Activated T-helper 2 cell treated with anti-CD3 and anti-CD28 coated beads, Interferon-gamma antibody, Interleukin-2, Interleukin-4, amounts not matched to agents 10 μg/mL and 5 μg/mL and 100 μg/mL, durations not matched to agents 14 hours and 24 hours and 36 hours (primary cell): ENCODE measurements at places on chromosomes 7 and 10. TPM values are rescaled to one million over a fixed set of nuclear protein-coding genes. Genes with fewer than 3 reads are reported as not detected.

Gene MMP21
- total RNA-seq, result 0.11 TPM in 2 replicates

Gene DOCK4
- total RNA-seq, result 0.41 and 0.64 TPM in 2 replicates

- no peak for DNase-seq
Measured at GRCh38 chr10:62352356-62352970, 21.7 kb upstream of the ZNF365 start.

Gene CALHM1
- total RNA-seq, result 0.09 TPM in 1 of 2 replicates, not detected in the other

- DNase-seq, result no peak
Measured at GRCh38 chr7:15720849-15721471, 34.5 kb upstream of the MEOX2 start.

DNA sequence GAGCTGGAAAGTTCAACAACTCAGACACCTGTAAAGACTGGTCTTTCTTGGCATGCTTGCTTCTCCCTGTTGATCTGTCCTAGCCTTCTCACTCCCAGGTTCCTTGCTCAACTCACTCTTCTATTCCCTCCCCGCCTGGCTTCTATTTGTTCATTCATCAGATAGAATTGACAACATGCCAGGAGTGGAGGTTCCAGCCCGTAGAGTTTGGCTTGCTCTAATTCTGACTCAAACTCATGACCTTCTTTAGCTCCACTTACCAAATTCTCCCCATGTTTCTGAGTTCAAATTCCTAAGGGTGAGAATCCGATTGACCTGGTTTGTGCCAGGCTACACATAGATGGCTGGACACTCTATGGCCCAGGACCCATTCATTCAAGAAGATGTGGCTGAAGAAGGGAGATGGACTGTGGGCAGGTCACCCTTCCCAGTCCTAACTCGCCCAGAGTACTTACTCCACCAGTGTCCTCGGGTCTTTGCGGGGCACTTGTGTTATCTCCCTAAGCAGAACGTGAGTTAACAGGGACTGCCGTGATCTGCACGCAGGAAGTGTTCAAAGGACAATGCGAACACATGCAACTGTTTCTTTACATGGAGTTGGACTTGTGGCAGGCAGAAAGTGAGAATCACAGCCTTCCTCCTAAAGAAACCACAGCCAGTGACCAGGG, 4.0 kb upstream of the TMEM236 start:
- no peak for DNase-seq

Gene CLDN12
- 7.1 and 7.2 TPM in 2 replicates for total RNA-seq

DNA sequence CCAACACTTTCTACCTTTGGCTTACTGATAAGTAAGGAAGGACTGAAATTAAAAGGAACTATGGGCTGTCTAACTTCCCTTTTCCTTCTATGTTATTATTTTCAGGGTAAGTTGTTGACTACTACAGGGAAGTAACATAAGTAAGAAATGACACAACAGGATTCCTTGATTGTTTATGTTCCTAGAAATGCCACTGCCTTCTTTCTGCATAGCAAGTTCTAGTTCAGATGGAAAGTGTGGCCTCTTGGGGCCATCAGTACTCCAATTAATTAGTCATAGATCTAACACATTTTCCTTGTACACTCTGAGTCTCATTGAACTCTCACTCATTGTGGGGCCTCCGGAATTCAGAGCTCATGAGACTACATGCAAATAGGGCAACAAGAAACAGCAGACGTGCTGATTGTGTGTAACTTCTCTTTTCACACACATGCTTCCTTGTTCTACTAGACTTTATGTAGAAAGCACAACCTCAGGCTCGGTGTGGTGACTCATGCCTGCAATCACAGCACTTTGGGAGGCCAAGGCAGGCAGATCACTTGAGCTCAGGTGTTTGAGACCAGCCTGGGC, 35.3 kb upstream of the HIBADH start:
- no peak for DNase-seq

Gene ANKRD1
- not detected in 2 replicates for total RNA-seq

Gene SPACDR
- total RNA-seq, result 3.2 and 4.5 TPM in 2 replicates

Gene PKD2L1
- not detected in 2 replicates for total RNA-seq

Gene ELFN1
- total RNA-seq, result not detected in 2 replicates

DNA sequence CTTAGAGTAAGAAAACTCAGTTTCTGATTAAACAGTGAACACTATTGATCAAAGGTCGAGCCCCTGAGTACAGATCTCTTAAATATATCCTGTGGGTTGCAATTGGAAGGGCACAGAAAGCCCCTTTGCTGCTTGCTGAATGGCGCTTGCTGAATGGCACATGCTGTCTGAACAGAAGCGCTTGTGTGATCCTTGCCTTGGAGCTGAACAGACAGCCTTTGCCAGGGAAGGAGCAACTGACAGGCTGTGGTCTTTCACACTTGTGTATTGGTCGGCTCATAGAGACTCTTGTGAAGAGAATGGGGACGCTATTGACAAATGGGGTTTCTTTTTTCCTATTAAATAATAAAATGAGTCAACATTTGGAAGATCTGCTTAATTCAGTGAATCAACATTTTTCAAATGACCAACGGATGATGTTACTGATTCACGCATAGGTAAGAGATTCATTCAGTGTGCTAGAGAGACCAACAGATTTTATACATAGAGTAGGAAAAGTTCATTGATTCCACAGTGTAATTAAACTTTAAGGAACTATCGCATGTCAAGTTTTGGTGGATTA, 99.4 kb upstream of the TNS3 start:
- no peak for DNase-seq

DNA sequence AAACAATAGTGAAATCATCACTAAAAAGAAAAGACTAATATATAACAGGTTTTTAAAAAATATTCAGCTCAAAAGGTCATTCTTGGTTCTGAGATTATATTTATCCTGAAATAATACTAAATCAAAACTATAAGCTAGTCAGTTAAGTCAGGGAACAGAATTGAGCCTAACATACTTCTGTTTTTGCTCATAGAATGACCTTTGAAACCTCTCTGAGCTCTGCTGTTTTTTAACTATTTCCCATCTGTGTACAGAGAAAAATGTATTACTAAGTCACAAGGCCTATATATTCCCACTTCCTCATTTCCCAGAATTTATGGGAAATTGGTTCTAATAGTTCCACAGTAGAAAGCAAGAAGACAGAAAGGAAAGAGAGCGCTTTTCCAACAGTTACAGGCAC, 346.8 kb upstream of the ETV1 start:
- DNase-seq, result no peak

Gene KDM7A
- 10.4 and 12.5 TPM in 2 replicates for total RNA-seq

DNA sequence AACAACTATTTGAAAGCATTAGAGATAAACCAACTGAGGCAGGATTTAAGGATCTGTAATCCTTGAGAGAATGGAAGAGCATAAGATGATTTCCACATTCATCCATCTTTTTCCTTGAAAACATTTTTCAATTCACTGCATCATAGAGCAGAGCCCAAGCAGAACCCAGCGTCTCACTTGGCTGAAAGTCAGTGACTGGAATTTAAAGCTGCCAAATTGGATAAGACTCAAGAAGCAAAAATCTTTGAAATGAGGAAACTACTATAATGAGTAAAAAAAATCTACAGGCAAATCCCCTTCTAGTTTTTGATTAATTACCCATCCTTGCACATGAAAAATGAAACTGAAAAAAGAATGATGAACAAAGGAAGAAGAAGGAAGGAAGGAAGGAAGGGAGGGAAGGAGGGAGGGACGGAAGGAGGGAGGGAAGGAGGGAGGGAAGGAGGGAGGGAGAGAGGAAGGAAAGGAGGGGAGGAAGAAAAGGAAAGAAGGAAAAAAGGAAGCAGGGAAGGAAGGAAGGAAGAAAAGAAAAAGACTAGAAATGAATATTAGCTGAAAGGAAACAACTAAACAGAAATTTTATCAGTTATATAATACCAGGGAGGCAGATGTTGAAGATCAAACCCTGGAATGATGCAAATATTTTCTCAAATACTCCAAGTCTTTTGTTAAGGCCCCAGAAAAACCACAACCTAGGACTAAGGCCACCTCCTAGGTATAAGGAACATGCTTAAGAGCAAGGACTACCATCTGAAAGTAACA, 336.3 kb upstream of the MAGI2 start:
- DNase-seq, result no peak

DNA sequence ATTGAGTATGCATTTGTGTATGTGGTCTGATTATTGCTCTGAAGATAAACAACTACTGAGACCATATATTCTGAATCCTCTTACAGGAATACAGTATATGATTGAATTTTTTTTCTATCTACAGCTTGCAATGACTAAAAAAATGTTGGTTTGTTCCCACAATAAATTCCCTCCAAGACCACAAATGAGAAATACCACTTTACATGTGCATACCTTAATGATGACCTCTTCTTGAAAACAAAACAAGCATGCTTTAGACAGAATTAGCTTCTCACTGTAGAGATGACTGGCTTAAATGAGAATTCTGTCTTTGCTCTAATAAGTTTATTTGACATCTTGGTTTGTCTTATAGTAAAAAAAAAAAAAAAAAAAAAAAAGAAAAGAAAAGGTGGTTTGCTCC, 241.5 kb downstream of the PCDH15 start:
- DNase-seq, result no peak

DNA sequence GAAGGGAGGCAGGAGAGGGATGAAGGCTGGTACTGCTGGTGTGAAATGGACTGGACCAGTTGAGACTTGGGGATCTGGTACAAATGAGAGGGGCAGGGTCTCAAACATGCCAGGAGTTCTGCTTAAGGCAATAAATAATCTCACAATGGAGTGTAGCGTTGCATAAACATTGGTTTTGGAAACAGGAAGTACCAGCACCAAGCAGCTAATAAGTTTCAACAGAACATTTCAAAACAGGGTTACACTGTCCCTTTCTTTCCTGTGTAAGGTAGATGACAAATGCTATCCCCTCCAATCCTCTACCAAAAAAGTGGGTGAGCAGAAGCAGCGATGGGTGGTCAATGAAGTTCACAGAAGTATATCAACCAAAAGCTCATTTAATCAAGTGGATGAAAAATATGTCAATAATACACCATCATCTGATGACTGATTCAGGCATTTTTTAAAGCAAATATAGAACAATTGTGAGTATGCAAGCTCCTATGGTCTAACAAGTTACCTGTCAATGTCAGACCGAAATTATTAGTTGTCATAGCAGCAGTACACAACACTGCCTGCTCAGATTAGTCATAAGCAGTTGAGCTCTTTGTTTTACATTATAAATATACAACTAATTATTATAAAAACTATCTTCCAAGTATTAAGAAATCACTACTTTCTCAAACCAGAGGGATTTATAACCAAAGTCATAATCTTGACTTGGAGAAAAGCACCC, 220.0 kb downstream of the FAM107B start:
- DNase-seq, result no peak

Gene COL28A1
- 0.07 TPM in 1 of 2 replicates, not detected in the other for total RNA-seq

GRCh38 chr7:124800386-124800785, 34.8 kb upstream of the GPR37 start:
- DNase-seq, result no peak

DNA sequence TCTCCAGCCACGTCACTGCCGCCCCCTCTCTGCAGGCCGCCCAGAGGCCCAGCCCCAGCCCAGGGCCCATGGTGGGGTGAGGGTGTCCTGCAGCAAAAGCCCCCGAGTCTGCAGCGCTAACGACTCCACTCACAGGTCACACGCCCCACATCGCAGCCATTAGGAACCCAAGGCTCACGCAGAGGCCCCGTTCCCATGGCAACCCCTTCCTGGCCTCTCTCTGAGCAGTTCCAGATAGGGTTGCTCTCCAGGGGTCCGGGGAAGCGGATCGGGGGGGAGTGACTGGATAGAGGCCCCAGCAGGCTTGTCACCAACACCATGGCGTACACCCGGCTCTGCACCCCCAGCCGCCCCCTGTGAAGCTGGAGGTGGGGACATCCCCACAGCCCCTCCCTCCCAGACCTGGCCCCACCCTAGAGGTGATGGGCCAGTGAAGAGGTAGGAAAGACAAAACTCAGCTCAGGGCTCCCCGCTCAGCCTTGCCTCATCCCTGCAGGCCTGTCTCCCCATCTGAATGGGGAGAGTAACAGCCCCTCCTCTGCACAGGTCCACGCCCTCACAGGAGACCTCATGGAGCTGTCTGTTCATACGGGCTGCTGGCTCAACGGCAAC, 41.2 kb downstream of the TNRC18 start:
- no peak for DNase-seq

Gene GPR37
- not detected in 2 replicates for total RNA-seq

- no peak for DNase-seq
Measured at GRCh38 chr7:156842740-156843140, 50.2 kb downstream of the LMBR1 start.

DNA sequence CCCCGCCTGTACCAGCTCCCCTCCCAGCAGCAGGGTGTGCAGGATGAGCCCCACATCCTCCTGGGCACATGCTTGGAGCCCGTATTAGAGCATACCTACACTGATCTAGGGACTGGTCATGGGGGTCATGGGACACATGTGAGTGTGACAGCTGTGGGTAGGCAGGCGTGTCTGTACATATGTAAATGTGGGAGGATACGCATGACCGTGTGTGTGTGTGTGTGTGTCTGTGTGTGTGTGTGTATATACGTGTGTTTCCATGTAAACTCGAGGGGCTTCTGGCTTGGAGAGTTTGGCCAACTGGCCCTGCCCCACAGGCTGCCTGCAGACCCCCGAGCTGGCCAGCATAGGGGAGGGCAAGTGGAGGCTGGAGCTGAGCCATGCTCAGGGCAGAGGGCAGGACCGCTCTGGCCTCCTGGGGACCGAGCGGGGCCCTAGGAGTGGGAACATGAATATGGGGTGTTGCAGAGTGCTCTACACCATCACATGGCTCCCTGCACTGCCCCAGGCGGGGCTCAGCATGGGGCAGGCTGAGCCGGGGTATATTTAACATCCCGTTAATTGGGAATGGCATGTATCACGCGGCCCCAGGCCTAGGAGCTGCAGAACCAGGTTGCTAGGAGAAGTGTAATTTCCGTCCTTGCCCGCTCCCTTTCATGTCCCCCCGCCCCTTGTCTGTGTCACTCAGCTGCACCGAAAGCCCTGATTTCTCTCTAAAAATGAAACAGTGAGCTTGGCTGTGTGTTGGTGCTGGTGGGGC, 152.7 kb upstream of the PCBD1 start:
- no peak for DNase-seq

GRCh38 chr7:37284805-37285231, 163.8 kb downstream of the ELMO1 start:
- no peak for DNase-seq

Gene LAMB1
- 0.34 and 0.41 TPM in 2 replicates for total RNA-seq

- DNase-seq, result no peak
Measured at GRCh38 chr7:28996836-28997235, 38.7 kb upstream of the TRIL start.

GRCh38 chr10:52257692-52258075, 56.4 kb upstream of the DKK1 start:
- no peak for DNase-seq

GRCh38 chr7:100119072-100119969, at the start of the genes CNPY4 and TAF6:
Gene CNPY4, plus strand, starts transcription at chr7:100119634. Its CDS starts 111 bp downstream, at chr7:100119745.
Gene TAF6, minus strand, starts transcription at chr7:100119358. Its CDS starts 5,149 bp downstream, at chr7:100114209.
- peak; percentile 91 for DNase-seq

- no peak for DNase-seq
Measured at GRCh38 chr7:25361863-25362262, 133.6 kb upstream of the NPVF start.

- no peak for DNase-seq
Measured at GRCh38 chr7:81488210-81488609, 281.6 kb downstream of the HGF start.

- DNase-seq, result no peak
Measured at GRCh38 chr10:133058331-133059092, 29.2 kb upstream of the ADGRA1 start.

Gene ITIH5
- total RNA-seq, result not detected in 2 replicates
